Neuronal stem cell (in vitro differentiated cells): ENCODE measurements at places on chromosomes 1 and 21.

DNA sequence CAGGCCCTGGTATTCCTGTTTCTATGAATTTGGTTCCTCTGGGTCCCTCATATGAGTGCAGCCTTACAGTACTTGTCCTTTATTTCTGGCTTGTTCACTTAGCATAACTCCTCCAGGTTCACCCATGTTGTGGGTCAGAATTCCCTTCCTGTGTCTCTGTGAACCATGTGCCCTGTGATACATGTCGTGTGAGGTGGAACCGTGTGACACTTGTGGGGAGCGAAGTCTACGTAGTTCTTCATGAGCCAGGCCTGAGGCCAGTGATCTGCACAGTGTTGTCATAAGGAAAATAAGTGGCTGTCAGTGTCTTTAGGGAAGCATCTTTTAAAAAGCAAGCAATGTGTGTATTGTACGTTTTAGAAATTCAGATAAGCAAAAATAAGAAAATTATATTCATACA, 122.8 kb downstream of the GALNT2 start:
- DNase-seq, result no peak

- no peak for DNase-seq
Measured at GRCh38 chr1:58895082-58895481, 111.2 kb upstream of the JUN start.

- DNase-seq, result no peak
Measured at GRCh38 chr1:234911787-234912186, 216.8 kb downstream of the TOMM20 start.

DNA sequence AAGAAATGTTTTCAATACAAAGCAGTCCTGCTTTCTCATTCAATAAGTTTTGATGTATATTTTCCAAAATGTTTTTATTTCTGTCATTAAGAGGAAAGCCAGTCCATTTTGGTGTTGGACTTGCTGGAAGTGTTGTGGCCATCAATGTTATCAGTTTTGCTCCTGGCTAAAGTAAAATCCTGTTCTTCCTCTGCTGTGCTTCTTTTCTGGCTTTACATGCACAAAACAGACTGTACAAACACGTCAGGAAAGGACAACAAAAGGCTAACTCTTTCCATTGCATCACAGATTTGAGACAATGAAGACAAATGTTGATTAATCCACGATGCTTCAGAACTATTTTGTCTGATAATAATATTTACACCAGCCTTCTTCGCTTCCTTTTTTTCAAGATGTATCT, 735.4 kb downstream of the LTN1 start:
- DNase-seq, result no peak

DNA sequence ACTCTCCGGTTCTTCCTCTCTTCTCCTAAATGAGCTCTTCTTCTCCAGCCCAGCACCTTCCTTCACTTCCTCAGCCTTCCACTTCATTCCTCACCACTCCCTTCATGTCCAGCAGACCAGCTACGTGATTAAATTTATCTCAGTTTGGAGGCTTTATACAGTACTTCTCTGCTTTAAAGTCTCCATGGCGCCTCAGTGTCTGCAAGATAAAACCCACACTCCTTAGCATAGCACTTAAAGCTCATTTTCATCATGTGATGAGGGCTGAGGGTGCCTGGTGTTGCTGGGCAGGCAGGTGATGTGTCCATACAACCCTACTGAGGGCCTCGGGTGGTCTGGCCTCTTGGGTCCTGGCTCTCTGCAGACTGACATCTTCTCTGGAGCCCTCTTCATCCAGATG, 7.7 kb downstream of the SLC5A9 start:
- no peak for DNase-seq

GRCh38 chr1:225666495-225666894, 13.6 kb upstream of the ENAH start:
- DNase-seq, result no peak

DNA sequence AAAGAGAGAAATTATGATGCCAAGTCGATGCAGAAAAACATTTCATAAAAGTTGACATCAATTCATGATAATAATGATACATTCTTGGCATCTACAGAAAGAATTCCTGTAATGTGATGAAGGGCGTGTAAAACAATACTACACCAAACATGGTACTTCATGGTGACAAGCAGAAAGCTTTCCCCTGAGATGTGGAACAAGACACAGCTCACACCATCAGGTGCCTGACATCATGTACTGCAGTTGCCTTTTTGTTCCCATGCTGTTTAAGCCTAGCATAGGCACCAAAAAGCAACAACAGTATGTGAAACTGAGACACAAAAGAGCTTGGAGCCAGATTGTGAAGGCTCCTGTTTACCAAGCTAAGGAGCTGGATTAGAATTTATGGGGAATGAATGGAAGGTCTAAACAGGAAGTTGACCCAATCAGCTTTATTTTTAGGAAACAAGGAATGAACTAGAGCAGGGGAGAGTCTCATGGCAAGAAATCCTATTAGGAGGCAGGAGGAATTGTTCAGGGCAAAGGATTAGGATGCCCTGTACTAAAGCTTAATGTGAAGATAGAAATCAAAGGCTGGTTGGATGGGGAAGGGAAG, 67.2 kb downstream of the SYDE2 start:
- DNase-seq, result peak; percentile 12

DNA sequence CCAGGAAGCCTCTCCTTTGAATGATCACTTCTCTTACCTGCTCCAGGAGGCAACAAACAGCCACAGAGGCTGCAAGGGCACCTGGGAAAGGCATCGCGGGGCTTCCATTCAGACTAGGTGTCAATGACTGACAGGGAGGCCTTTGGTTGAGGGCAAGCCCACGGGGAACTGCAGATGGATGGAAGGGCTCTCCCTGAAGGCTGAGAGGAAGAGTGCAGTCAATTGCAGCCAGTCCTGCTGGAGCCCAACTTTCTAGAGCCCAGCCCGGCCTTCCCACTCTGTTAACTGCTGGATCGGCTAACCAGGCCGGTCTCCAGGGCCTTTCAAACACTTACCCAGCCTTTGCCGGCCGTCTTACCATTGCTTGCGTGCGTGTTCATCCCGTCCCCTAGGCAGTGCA, 89.3 kb downstream of the LACTBL1 start:
- DNase-seq, result no peak

DNA sequence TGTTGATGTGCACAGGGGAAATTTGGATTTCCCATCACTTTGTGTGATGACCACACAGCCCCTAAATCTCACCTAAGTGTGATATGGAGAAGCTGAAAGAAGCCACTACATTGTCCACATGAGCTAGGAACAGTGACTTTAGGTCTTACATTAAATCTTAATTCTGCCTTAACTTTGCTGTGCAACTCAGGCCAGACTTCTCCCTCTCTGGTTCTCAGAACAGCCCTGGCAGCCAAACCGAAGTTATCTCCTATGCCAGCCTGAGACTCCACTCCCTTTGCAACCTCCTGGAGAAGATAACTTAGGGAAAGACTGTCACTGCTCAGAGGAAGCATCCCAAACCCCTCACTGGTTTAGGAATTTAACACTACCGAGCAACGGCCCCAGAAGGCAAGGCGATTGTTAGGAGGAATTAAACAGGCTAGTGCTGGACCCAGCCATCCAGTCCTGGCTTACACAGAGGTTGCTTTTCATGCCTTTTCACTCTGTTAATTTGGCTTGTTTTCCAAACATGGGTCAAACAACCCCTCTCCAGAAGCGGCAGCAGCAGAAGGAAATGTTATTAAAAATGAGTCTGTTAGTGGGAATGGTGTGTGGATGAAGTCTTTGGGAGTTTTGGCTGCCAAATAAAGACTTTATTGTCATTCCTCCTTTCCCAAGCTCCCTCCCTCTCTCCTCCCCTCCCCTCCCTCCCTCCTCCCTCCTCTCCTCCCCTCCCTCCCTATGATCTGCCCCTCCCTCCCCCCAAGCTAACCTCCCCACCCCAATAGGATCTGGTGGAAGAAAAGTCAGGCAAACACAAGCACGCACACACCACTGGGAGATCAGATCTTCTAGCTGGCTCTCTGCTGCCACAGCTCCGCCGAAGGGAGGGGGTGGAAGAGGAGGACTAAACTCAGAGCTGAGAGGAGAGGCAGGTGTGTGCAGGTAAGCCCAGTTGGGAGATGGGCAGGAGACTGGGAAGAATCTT, at the start of gene PRELP:
Gene PRELP, plus strand, starts transcription at position 795 of the 970 bp plus-strand sequence. CDS start 7,379 bp downstream, outside the sequence.
- no peak for DNase-seq

- peak; percentile 47 for DNase-seq
Measured at GRCh38 chr1:247324923-247325322, 6.7 kb downstream of the ZNF496 start.

DNA sequence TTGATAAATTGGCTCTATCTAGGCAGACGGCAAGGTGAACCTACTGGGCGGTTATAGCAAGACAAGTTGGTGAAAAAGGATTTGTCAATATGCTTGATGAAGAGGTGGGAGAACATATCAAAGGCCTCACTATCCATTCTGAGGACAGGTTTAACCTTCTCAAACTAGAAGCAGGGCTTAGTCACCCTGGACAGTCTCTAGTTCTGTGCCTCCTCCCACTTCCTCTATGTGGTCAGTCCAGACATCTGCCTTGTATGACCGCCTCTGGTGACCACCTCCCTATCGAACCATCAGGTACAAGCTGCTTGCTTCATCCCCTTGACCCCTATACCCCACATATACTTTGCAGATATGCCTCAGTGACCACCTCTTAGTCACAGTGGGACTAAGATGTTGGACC, 2.3 kb upstream of the SCYL3 start:
- DNase-seq, result no peak

DNA sequence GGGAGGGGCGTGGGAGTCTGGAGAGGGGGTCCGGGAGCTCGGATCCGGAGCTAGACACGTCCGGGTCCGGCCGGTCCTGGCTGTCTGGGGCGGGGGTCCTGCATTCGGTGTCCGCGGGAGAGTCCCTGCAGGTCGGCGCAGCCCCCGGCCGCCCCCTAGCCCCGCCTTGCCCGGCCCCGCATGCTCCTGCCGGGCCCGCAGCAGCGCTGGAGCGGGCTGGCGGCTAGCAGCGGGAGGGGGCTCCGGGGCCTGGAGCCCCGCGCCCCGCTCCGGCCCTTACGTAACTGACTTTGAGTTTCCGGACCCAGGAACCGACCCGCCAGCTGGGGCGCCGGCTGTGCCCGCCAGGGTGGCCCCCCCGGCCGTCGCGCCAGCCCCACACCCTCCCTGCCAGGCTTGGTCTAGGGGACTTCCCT, 26.9 kb upstream of the EPB41 start:
- peak; percentile 32 for DNase-seq

DNA sequence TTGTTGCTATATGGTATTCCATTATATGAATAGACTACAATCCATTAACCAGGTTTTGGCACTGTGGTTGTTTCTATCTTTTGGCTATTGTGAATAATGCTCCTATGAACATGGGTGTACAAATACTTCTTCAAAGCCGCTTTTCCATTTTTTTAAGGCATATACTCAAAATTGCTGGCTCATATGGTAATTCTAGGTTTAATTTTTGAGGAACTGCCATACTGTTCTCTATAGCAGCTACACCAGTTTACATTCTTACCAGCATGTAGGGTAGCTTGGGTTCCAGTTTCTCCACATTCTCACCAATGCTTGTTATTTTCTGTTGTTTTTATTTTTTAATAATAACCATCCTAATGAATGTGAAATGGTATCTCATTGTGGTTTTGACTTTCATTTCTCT, 19.9 kb upstream of the AGO1 start:
- DNase-seq, result no peak

DNA sequence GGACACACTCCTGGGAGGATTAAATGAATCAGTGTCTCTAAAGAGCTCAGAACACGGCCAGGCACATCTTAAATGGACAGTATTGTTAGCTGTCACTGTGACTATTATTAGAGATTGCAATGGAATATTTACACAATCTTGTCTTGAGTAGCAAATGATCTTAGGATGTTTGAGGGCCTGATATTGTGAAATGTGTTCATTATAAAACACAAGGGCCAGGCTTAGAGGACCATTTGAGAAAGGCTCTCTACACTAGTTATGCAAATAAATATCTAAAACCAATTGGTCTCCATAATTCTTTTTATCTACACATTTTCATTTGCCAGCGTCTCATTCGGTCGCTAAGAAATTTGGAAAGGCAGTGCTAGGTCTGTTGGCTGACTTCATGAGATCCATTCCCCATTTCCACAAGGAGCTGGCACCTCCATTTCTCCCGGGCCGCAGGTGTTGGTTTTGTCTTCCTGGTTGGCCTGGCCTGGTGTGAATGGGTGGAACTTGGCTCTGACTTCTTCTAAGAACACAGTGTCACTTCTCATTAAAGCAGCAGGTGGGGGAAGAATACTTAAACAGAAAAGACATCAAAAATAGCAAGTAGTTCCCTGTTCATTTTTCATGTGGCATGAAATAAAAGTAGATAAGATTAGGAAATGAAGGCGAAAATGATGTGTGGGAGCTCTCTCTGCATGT, 56.0 kb upstream of the PLXNA2 start:
- no peak for DNase-seq

GRCh38 chr1:89786628-89787214, 34.1 kb upstream of the LRRC8D start:
- no peak for DNase-seq

GRCh38 chr1:116393792-116394191, 20.7 kb downstream of the ATP1A1 start:
- DNase-seq, result no peak

DNA sequence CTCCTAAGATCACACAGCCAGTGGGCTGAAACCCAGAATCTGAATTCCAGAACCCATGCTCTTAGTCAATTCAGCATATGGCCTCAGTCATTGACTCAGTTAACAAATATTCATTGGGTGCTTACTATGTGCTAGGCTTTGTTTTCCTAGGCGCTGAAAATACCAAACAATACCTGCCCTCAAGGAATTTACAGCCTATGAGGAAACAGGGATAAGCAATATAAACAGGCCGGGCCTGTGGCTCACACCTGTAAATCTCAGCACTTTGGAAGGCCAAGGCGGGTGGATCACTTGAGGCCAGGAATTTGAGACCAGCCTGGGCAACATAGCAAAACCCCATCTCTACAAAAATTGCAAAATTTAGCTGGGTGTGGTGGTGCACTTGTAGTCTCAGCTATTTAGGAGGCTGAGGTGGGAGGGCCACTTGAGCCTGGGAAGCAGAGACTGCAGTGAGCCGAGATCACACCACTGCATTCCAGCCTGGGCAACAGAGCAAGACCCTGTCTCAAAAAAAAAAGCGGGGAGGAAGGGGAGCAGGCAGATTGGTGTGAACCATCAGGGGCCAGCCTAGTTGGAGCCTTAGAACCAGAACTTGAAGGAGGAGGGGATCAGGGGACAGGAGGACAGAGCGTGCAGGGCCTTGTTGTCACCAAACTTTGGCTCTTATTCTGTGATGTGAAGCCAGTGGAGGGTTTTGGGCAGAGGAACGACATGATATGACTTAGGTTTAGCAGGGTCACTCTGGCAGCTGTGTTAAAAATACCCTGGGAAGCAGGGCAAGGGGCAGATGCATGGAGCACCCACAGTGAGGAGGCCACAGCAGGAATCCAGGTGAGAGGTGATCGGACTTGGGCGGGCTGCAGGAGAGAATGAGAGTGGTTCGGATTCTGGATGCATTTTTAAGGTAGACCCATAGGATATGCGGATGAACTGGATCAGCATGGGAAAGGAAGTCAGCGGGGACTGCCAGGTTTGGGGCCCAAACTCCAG, 5.8 kb downstream of the TINAGL1 start:
- DNase-seq, result no peak

- DNase-seq, result peak; percentile 12
Measured at GRCh38 chr1:169550294-169550693, 36.0 kb downstream of the F5 start.

GRCh38 chr21:20875742-20876141, 122.5 kb upstream of the NCAM2 start:
- DNase-seq, result peak; percentile 2
